ENCODE measurements at places on chromosomes 2 and 18. TPM values are rescaled to one million over a fixed set of nuclear protein-coding genes. Genes with fewer than 3 reads are reported as not detected.

- H3K27ac ChIP-seq = no peak overlapping the region
- no peaks in the 10 kb centered on the region for H3K36me3 ChIP-seq
- no peak for DNase-seq
- H3K4me3 ChIP-seq = no peak overlapping the region
- H3K4me1 ChIP-seq = no peaks in the 10 kb centered on the region
These were observed 10.0 kb upstream of the FEZ2 start for GRCh38 chr2:36607947-36608346.

DNA sequence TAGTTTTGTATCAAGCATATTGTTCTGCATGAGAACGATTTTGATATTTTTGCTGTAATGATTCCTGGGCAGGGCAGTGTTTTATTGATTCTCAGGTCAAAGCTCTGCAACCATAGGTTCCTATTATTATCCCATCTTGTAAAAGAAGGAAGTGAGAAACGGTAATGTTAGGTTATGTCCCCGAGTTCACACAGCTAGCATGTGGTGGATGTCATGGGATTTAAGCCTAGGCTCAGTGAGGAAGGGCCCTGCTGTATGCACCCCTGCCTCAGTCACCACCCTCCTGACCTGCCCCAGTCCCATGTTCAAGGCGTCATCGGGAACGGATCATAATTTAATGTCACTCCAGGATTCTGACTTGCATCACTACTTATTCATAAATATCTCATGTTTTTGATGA, 10.7 kb downstream of the ACP1 start:
- no peak for DNase-seq
- no peak overlapping the region for H3K27ac ChIP-seq
- H3K4me3 ChIP-seq = no peak overlapping the region
- no peaks in the 10 kb centered on the region for H3K4me1 ChIP-seq
- peaks cover 89% of the 10 kb centered on the region for H3K36me3 ChIP-seq
- no peaks in the 10 kb centered on the region for H3K27me3 ChIP-seq

GRCh38 chr2:160224507-160224906, 24.4 kb upstream of the ITGB6 start:
- H3K36me3 ChIP-seq = no peaks in the 10 kb centered on the region
- no peak for DNase-seq
- H3K27me3 ChIP-seq = no peaks in the 10 kb centered on the region
- H3K27ac ChIP-seq = peak overlapping the region; percentile 89

DNA sequence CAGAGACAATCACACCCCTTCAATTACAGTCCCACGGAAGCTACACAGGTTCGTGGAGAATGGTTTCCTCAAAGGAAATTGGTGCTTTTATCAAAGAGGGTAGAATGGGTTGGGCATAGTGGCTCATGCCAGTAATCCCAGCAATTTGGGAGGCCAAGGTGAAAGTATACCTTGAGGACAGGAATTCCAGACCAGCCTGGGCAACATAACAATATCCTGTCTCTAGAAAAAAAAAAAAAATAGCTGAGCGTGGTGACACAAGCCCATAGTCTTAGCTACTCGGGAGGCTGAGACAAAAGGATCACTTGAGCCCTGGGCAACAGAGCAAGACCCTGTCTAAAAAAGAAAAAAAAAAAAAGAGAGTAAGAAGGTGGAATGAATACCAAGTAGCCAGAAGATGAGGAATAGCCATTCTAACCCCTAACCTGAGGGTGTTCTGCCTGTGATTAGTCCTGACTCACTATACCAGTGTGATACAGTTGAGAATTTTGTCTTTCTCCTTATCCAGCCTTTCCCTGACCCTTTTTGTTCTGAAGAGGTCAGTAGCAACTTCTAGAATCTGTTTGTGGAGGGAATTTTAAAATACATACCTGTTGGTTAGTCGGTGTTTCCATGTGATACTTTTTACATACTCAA, 283.2 kb downstream of the MREG start:
- H3K27me3 ChIP-seq = no peaks in the 10 kb centered on the region
- H3K27ac ChIP-seq = no peak overlapping the region
- no peak for DNase-seq
- H3K4me1 ChIP-seq = no peaks in the 10 kb centered on the region

DNA sequence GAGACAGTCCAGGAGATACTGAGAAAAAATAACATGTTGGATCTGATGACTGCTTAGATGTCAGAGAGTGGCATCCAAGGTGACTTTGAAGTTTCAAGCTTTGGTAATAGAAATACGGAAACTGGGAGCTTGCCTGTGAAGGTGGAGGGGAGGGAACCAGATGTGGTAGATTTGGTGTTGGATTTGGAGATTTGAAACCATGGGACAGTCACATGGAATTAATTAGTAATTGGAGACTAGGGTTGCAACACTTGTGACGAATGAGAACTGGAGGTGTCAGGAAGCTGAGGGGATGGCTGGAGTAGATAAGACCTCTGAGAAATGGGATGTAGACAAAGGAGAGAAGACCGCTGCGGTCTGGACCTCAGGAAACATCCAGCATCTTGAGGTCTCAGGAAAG, 46.7 kb downstream of the RPL37A start:
- H3K36me3 ChIP-seq = no peaks in the 10 kb centered on the region
- no peaks in the 10 kb centered on the region for H3K27me3 ChIP-seq
- no peak for DNase-seq
- H3K4me1 ChIP-seq = peaks cover 3% of the 10 kb centered on the region
- no peak overlapping the region for H3K4me3 ChIP-seq
- H3K27ac ChIP-seq = no peak overlapping the region

DNA sequence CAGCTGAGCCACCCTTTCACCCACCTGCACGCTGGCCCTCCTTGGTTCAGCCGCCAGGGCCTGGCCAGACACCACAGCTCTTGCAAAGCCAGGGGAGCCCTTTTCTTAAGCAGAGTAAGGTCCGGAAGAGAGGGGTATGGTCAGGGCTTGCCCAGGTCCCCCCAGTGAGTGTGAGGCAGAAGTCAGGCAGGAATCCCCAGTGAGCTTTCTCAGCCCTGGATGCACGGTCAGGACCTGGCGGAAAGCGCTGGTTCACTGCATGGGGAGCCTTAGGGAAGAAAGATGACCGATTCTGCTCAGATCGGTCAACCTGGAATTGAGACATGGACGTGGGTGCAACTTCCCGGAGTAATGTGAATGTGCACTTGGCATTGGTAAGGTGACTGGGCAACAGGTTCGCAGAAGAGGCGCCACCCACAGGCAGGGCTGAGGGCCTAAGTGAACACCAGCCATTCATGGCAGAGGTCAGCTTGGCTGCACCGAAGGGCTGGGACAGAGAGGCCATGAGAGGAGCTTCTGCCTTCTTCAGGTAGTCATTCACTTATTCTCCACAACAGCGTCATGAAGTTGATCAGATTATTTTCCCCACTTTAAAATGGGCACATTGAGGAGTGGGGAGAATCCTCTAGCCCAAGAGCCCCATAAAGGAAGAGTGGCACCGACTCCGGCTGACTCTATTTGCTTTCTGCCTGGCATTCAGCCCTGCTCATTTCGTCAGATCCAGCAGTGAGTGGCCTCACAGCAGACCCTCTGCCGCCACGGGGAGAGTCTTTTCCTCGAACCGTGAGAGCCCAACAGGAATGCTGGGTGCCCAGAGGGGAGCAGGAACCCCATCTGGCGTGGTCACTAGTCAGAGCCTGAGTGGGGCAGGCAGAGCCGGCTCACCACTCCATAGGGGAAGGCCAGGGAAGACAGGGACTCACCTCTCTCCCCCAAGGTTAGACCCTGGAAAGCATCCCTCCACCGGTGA, 35.8 kb downstream of the SCTR start:
- no peaks in the 10 kb centered on the region for H3K36me3 ChIP-seq
- H3K4me3 ChIP-seq = no peak overlapping the region
- H3K27me3 ChIP-seq = no peaks in the 10 kb centered on the region
- H3K4me1 ChIP-seq = no peaks in the 10 kb centered on the region
- H3K27ac ChIP-seq = no peak overlapping the region

GRCh38 chr2:73700661-73701447, 36.3 kb downstream of the TPRKB start:
- no peak overlapping the region for H3K4me3 ChIP-seq
- H3K27me3 ChIP-seq = no peaks in the 10 kb centered on the region
- no peak for DNase-seq

DNA sequence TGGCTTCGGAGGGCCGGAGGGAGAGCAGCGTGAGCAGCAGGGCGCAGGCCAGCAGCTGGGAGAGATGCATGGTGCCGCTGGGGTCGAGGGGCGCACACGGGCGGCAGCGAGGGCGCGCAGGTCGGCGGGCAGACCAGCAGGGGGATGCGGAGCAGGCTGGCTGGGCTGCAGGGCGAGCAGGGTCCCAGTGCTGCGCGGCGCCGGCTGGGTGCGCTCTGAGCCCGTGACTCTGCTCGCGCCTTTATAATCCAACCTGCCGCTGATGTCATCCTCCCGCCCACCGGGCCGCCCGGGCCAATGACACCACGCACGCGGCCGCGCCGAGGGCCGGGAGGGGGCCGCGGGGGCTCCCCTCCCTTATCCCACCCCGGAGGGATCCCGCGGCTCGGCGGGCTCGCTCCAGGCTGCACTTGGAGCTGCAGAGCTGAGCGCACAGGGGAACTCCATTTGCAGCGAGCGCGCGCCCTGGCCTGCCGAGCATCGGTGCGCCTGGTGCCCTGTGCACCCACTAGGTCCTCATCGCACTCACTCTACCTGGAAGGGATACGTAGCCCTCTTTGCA, at the start of gene NPPC:
NPPC (minus strand) TSS at position 217 of the 562 bp plus-strand sequence; CDS start at position 70, 147 bp downstream.
- peaks cover 19% of the 10 kb centered on the region for H3K4me1 ChIP-seq
- H3K27me3 ChIP-seq = peaks cover 7% of the 10 kb centered on the region
- no peak within 1 kb of the TSS for H3K27ac ChIP-seq
- H3K36me3 ChIP-seq = no peaks in the 10 kb centered on the region
- peak within 1 kb of the TSS; percentile 40 for H3K4me3 ChIP-seq

DNA sequence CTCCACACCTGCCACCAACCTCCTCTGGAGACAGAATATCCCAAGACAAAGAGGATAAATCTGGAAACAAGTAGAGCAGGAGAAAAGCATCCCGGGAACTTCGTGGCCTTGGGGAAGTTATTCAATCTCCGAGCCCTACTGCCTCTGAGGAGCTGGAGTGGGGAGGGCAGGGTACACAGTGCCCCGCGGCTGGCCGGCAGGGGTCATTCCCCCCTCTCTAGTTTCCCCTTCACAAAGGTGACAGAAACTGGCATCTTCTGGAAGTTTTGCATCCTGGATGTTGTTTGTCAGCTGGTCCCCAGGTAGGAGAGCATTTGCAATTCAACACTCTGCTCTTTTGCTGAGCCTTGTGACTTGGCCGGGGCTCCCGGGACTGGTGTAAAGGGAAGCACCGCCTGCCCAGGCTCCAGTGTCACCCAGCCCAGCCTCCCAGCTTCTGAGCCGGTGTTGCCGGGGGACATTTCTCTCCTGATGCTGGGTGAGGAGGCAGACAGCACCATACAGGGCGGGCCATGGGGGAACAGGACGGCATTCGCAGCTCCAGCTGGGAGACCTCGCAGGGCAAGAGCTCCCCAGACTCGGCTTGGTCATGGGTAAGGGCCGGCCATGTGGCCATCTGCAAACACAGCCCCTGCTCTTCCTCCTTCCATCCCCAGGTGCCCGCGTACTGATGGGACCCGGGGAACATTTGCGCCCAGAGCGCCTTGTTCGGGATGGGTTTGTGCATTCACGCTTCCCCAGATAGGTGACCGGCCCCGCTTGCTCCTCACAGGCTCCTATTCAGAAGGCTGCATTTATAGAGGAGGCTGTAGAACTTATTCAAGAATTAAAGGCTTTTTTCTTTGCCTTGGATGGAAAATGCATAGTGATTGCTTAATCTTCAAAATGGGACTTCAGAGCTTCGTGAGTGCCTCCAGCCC, 7.4 kb upstream of the NTSR2 start:
- DNase-seq = no peak
- no peak overlapping the region for H3K4me3 ChIP-seq
- no peak overlapping the region for H3K27ac ChIP-seq
- H3K27me3 ChIP-seq = no peaks in the 10 kb centered on the region

Gene LONRF2
- 6.1 TPM for total RNA-seq

Gene SP140
- 2.5 TPM for total RNA-seq

Gene SLC66A3
- 15.6 TPM for total RNA-seq

Gene SERPINB10
- total RNA-seq = 8.4 TPM

Data from esophagus squamous epithelium (tissue), 5 donors.